Smooth muscle cell of the pulmonary artery (primary cell): ENCODE measurements at places on chromosomes 5 and 9. TPM values are rescaled to one million over a fixed set of nuclear protein-coding genes. Genes with fewer than 3 reads are reported as not detected.

INSL6 gene
- total RNA-seq, result not detected in 2 replicates

HACD4 gene
- 2.0 and 5.0 TPM in 2 replicates for total RNA-seq

F2RL2 gene
- 19.8 and 34.1 TPM in 2 replicates for total RNA-seq

C7 gene
- total RNA-seq, result 1.5 and 36.9 TPM in 2 replicates

WDR55 gene
- 23.5 and 23.7 TPM in 2 replicates for total RNA-seq

TPPP gene
- total RNA-seq, result 0.33 and 0.43 TPM in 2 replicates

HSPB3 gene
- 0.85 and 0.86 TPM in 2 replicates for total RNA-seq

GFI1B gene
- not detected in 2 replicates for total RNA-seq

BICD2 gene
- 55.1 and 75.3 TPM in 2 replicates for total RNA-seq

GBGT1 gene
- total RNA-seq, result 3.8 and 5.7 TPM in 2 replicates

OR13D1 gene
- total RNA-seq, result not detected in 2 replicates

TUSC1 gene
- total RNA-seq, result 9.4 and 10.0 TPM in 2 replicates

SLC6A19 gene
- not detected in 2 replicates for total RNA-seq

SAPCD2 gene
- 2.7 and 3.7 TPM in 2 replicates for total RNA-seq

RASGRF2 gene
- 1.2 and 15.0 TPM in 2 replicates for total RNA-seq

TRIM52 gene
- total RNA-seq, result 6.8 and 10.6 TPM in 2 replicates
